Caco-2 (cell line): ENCODE measurements at places on chromosomes 7 and 10.

DNA sequence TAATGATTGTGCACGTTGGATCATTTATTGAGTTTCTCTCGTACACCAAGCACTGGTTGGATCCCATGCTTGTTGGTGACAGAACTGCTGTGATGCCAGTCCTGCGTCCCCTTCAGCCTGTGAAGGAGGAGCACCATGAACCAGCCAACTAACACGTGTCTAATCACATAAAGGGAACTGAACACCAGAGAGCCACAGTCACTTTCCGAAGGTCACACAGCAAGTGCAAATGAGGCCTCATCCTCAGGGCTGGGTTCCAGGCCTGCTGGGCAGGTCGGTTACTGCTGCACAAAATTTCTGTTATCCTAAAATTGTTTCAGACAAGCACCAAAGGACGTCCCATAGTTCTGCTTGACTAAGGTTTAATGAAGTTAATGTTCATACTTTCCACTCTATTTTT is 332.0 kb upstream of the ZNF32 start:
- H3K27me3 ChIP-seq, result no peaks in the 10 kb centered on the region
- H3K4me1 ChIP-seq, result no peaks in the 10 kb centered on the region
- DNase-seq, result no peak
- H3K36me3 ChIP-seq, result no peaks in the 10 kb centered on the region

- H3K36me3 ChIP-seq, result no peaks in the 10 kb centered on the region
- no peak overlapping the region for H3K27ac ChIP-seq
- 0 out of 2 replicates have a peak, but pooled peaks cover 6% of the 10 kb centered on the region for H3K4me1 ChIP-seq
- no peak for DNase-seq
- no peaks in the 10 kb centered on the region for H3K27me3 ChIP-seq
These were observed 701.5 kb downstream of the KCNMA1 start for GRCh38 chr10:76935941-76936613.

- no peaks in the 10 kb centered on the region for H3K4me1 ChIP-seq
- no peak overlapping the region for H3K4me3 ChIP-seq
- H3K27me3 ChIP-seq, result no peaks in the 10 kb centered on the region
- no peak overlapping the region for H3K27ac ChIP-seq
These were observed 263.0 kb downstream of the GRID1 start for GRCh38 chr10:86103391-86104101.

DNA sequence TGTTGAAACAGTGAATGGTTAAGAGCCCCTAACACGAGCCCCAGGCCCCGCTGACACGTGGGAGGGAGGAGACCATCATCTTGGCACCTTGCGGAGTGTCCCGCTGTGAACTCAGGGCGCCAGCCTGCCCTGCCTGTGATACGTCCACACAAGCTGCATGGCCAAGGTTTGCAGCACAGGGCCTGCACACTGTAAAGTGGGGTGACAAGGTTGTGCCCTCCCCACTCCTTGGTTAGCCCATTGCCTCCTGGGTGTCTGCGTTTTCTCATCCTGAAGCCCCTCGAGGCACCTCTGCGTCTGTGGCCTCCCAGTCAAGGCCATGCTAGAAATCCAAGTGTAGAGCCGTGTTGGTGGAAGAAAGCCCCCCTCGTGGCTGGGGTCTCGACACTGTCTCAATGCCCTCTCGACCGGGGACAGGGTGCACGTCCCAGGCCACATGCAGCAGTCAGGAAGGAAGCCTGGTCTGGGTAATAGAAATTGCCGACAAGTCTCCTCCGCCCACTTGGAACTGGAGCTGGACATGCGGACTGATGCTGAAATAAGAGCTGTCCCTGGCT is 192.1 kb downstream of the DNAJB6 start:
- H3K4me3 ChIP-seq, result no peak overlapping the region
- no peaks in the 10 kb centered on the region for H3K36me3 ChIP-seq
- no peaks in the 10 kb centered on the region for H3K4me1 ChIP-seq
- H3K27ac ChIP-seq, result no peak overlapping the region

GRCh38 chr10:26437637-26438461 is at the start of gene APBB1IP:
TSS of gene APBB1IP (plus strand) at chr10:26438341. CDS start at chr10:26492327, 53,986 bp downstream.
- no peaks in the 10 kb centered on the region for H3K36me3 ChIP-seq
- no peak within 1 kb of the TSS for H3K27ac ChIP-seq

GRCh38 chr7:6284055-6284400 is 11.6 kb upstream of the CYTH3 start:
- no peak for DNase-seq
- peak overlapping the region; percentile 82 for H3K27ac ChIP-seq
- no peaks in the 10 kb centered on the region for H3K36me3 ChIP-seq
- no peak overlapping the region for H3K4me3 ChIP-seq
- H3K27me3 ChIP-seq, result no peaks in the 10 kb centered on the region

DNA sequence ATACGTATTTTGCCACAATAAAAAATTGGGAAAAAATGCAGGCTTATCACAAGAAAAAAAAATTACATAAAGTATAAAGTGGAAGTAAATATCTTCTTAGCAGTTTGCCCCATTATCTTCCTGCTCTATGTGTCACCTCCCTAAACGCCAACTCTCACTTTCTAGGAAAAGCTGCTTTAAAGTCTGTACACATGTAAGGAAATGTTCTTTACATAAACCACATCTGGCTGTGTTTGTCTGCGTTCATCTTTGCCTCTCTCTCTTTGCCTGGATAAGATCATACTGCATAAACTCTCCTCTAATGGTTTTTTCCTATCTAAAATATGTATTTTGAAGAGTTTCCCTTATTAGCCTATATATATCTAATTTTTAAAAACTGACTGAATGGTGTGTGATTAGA is 23.0 kb upstream of the UMAD1 start:
- no peak overlapping the region for H3K27ac ChIP-seq
- no peak overlapping the region for H3K4me3 ChIP-seq

DNA sequence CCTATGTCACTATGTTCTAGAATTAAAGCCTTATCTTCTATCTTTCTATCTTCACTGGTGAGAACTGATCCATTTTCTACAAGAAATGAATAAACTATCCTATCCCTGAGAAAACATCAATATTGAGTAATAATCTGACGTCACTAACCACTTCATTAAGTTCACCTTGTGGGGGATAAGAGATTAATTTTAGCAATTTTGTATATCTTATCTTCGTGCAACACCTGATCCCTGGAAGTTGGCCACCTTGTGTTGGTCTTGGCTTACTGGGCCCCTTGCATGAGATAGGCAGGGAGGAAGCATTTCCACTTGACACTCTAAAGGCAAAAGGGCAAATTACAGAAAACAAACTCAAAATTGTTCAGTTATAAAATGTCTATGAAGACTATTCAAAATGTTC is 20.1 kb upstream of the OR6B1 start:
- peaks cover 39% of the 10 kb centered on the region for H3K4me1 ChIP-seq
- H3K27ac ChIP-seq, result peak overlapping the region; percentile 67
- no peak overlapping the region for H3K4me3 ChIP-seq
- no peaks in the 10 kb centered on the region for H3K27me3 ChIP-seq
- H3K36me3 ChIP-seq, result no peaks in the 10 kb centered on the region

GRCh38 chr10:46308666-46309450 is 22.1 kb downstream of the ANTXRL start:
- H3K36me3 ChIP-seq, result no peaks in the 10 kb centered on the region
- H3K27ac ChIP-seq, result no peak overlapping the region
- H3K4me1 ChIP-seq, result no peaks in the 10 kb centered on the region
- DNase-seq, result no peak

GRCh38 chr10:88415533-88416130 is 167.5 kb downstream of the RNLS start:
- no peaks in the 10 kb centered on the region for H3K4me1 ChIP-seq
- H3K27me3 ChIP-seq, result no peaks in the 10 kb centered on the region
- no peak overlapping the region for H3K27ac ChIP-seq
- DNase-seq, result no peak

GRCh38 chr10:48910548-48910947 is 29.1 kb downstream of the LRRC18 start:
- no peak for DNase-seq
- no peaks in the 10 kb centered on the region for H3K4me1 ChIP-seq
- peaks cover 2% of the 10 kb centered on the region; the same call in 1 of the 2 replicates for H3K27me3 ChIP-seq
- H3K36me3 ChIP-seq, result no peaks in the 10 kb centered on the region
- no peak overlapping the region for H3K4me3 ChIP-seq

DNA sequence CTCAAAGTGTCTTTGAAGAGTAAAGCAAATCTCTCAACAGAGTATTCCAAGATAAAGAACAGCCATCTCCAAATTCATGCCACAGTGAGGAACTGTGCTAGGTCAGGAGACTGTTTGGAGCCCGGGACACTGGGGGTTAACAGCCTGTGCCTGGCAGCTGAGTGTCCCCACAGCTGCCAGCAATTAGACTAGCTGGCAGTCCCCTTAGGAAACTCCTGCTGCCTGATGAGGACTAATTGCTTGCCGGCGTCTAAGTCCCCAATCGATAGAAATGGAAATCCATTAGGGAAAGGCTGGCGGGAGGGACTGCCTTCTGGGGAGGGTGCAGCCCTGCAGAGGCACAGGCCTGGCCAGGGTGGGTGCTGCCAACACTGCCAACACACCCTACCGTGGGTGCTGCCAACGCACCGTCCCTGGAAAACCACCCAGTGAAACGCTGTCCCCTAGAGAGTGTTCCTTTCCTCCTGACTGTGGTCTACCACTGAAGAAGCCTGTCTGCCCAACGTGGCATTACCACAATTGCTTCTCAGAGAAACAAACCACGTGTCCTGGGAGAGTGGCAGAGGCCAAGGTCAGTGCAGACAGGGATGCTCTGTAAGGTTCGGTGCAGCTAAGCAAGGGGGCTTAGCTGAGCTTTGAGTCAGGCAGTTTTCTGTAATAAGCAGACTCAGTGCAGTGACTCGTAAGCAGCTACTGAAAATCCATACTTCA is 60.8 kb downstream of the XRCC2 start:
- no peak overlapping the region for H3K27ac ChIP-seq
- no peak overlapping the region for H3K4me3 ChIP-seq
- no peaks in the 10 kb centered on the region for H3K36me3 ChIP-seq
- no peaks in the 10 kb centered on the region for H3K4me1 ChIP-seq

- no peaks in the 10 kb centered on the region for H3K27me3 ChIP-seq
- H3K4me1 ChIP-seq, result peaks cover under 1% of the 10 kb centered on the region; the same call in 1 of the 2 replicates
- no peak for DNase-seq
- no peaks in the 10 kb centered on the region for H3K36me3 ChIP-seq
These were observed 44.4 kb downstream of the IFIT5 start for GRCh38 chr10:89458784-89459183.

- H3K4me1 ChIP-seq, result no peaks in the 10 kb centered on the region; the same call in 1 of the 2 replicates
- H3K27me3 ChIP-seq, result peaks cover 1% of the 10 kb centered on the region; the same call in 1 of the 2 replicates
- H3K36me3 ChIP-seq, result no peaks in the 10 kb centered on the region
- no peak overlapping the region for H3K27ac ChIP-seq
- H3K4me3 ChIP-seq, result no peak overlapping the region
- no peak for DNase-seq
These were observed 59.0 kb downstream of the SYPL1 start for GRCh38 chr7:106053109-106053508.
